ENCODE measurements at places on chromosomes 1 and 21. TPM values are rescaled to one million over a fixed set of nuclear protein-coding genes. Genes with fewer than 3 reads are reported as not detected.

Gene ACOT11
- total RNA-seq: 0.69 TPM

Gene LDLRAD1
- not detected for total RNA-seq

Gene CENPL
- 4.4 TPM for total RNA-seq

Gene KRTAP21-2
- not detected for total RNA-seq

Gene DIO1
- not detected for total RNA-seq

Gene CCDC28B
- 12.8 TPM for total RNA-seq

Gene DPT
- 6.1 TPM for total RNA-seq

Gene S100A9
- total RNA-seq: not detected

Gene NEGR1
- 5.6 TPM for total RNA-seq

Gene LYPD8
- total RNA-seq: not detected

Gene ABCB10
- 12.1 TPM for total RNA-seq

Gene DEGS1
- 126 TPM for total RNA-seq

Gene GSTM4
- 19.7 TPM for total RNA-seq

Gene LAD1
- not detected for total RNA-seq

Gene IGSF21
- not detected for total RNA-seq

Gene CNKSR1
- total RNA-seq: 0.81 TPM

Gene LEMD1
- not detected for total RNA-seq

Gene POU3F1
- total RNA-seq: not detected

Gene IGSF3
- 1.3 TPM for total RNA-seq

Gene PRR9
- not detected for total RNA-seq

Gene TLR5
- total RNA-seq: not detected

Gene NUAK2
- 3.6 TPM for total RNA-seq

Gene GNAT2
- total RNA-seq: 0.68 TPM

Gene S100A8
- not detected for total RNA-seq

Gene CRNN
- total RNA-seq: not detected

Gene DVL1
- total RNA-seq: 38.3 TPM

Gene SUSD4
- not detected for total RNA-seq

Gene YARS1
- 53.9 TPM for total RNA-seq
